Activated CD4-positive, alpha-beta T cell treated with anti-CD3 and anti-CD28 coated beads, Interleukin-10, Interleukin-2, amounts not matched to agents 100 ng/mL and 50 ng/mL, durations not matched to agents 16 hours and 8 hours (primary cell): ENCODE measurements at places on chromosomes 12 and 14.

DNA sequence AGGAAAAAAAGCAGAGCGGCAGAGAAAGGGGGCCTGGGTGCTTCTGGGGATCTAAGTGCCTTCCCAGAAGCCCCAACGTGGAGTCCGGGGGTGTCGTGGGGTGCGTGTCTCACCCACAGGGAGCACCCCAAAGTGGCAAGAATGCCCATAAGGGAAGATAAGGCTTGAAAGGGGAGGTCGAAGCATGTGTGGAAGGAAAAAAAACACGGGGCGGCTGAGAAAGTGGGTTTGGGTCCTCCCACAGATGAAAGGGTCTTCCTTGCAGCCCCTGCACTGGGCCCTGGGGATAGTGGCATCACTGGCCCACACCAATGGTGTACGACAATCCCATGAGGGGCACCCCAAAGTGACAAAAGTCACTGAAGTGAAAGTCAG, 275.5 kb downstream of the ALG10 start:
- DNase-seq, result no peak

DNA sequence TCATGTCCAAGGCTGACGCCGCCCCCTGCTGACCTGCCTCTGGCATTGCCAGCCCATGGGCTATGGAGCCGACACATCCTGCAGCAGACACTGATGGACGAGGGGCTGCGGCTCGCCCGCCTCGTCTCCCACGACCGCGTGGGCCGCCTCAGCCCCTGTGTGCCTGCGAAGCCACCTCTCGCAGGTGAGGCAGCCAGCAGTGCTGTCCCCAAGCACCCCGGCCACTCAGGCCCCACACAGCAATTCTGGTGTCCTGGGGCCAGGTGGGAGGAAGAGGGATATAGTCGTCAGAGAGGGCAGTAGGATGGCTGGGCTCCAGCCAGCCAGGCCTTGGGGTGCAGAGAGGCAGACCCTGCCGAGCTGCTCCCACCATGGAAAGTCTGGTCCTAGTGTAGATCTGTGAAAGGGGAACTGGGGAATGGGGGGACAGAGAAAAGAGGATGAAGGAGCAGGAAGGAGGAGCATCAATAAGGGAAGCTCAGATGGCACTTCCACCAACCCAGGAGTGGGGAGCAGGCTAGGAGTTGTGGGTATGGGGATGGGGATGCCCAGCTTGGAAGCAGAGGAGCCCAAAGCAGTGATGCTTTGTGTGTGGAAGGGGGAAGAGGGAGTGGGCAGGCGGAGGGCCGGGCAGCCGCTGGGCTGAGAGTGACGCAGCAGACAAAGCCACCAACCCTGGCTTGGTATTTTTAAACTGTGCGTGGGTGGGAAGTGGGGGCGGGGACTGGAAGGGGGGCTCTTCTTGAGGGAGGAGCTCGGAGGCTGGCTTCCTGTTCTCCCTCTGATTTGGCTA, 4.7 kb downstream of the NAB2 start:
- peak; percentile 72 for DNase-seq

GRCh38 chr14:100965296-100965695, 61.8 kb upstream of the RTL1 start:
- DNase-seq, result no peak

- DNase-seq, result no peak
Observed at GRCh38 chr14:71452987-71453386, 479.2 kb upstream of the RGS6 start.

GRCh38 chr14:24381363-24382063, 13.5 kb downstream of the NFATC4 start:
- no peak for DNase-seq

DNA sequence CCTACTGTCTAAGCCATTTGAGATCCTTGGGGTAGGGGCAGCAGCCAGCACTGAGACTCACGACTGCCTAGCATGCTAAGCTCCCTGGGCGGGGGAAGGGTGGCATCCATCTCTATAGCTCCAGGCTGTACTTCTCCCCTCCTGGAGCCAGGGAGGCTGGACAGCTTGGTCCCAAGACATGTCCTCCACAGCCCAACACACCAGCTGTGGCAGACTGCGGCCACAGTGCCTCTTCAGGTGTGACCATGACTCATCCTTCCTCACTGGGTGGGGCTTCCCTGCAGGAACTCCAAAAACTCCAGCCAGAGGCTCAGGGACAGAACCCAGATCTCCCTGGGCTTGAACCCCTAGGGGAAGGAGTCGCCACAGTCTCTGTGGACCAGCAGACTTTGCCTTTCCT, 193.9 kb downstream of the GPHN start:
- DNase-seq, result no peak

DNA sequence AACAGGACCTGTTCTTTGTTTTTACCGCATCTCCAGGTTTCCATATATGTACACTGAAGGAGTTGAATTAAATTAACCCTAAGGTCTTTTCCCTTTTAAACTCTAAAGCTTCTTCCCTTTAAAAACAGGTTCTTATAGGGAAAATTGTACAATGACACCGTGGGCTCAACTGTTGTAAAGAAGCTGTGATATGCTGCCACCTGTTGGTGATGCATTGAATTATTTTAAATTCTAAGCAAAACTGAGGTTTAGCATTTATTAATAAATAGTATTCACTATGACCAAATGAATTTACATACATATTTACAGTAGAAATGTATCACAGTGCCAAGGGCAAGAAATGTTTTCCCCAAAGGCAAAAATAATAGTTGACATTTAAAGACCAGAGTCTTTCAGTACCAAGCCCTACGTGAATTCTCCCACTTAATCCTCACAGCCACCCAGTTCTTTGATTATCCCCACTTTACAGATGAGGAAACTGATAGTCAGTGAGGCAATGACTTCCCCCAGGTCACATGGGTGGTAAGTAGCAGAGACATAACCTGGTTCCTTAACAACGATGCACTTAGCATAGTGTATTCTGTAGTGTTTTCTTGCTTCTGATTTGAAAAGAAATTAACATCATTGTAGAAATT, 35.7 kb upstream of the TMEM263 start:
- peak; percentile 40 for DNase-seq

DNA sequence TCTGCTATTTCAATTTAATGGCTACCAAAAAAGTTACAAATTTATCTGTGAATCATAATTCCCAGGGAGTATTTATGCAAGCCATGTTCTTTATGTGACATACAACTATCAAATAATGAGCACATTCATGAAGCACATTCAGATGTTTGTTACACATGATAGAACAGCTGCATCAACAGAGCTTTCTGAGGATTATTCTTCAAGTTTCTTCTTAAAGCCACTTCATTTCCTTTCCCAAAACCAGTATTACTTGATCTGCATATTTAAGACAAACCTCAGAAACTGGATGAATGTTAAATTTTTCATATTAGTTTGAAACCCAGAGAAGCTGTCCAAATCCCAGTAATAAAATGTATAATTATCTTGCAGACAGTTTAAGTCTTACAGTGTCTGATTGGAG, 73.6 kb upstream of the SOX5 start:
- DNase-seq, result no peak

DNA sequence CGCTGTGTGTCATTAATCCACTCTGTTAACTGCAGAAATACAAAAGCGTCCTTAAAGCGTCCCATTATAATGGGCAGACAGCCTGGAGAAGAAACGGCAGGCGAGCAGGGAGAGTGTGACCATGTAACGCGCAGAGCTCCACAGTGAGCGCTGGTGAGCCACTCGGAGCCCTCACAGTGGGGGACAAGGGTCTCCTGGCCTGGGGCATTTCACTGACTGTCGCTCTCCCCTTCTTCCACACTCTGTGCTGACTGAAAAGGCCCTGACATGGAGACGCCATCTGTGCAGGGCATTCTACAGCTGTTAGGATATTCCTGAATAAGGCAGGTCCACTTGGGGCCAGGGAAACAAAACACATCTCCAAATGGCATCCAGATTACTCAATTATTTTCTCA, 24.2 kb downstream of the CCDC92 start:
- DNase-seq, result no peak

DNA sequence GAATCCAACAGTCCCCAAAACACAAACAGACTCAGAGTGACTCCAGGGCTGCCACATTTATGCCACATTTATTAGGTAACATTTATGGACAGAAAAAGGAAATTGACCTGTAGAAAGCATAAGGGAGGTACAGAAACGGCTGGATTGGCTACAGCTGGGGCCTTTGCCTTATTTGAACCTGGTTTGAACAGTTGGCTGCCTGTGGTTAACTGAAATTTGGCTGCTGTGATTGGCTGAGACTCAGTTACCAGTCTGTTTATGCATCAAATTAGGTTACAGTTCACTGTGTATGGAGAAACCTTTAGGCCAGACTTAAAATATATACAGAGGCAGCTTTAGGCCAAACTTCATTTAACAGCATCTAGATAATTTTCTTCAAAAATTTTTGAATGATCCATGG, 27.8 kb upstream of the PCNX1 start:
- DNase-seq, result no peak

DNA sequence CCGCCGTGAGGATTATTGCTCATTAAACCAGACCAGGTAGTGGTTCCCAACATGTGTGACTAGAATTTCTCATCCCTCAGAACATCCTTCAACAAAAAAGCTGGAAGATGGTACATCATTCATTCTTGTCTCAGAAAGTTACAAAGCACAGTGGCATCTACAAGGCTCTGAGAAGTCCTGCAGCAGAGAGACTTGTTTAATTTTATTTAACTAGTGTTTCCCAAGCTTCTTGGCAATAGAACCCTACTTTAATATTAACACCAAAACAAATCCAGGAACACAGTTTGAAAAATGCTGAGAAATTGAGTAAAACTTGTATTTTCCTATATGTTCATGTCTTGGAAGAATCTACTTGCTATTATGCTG, 54.8 kb downstream of the PLXNC1 start:
- no peak for DNase-seq

DNA sequence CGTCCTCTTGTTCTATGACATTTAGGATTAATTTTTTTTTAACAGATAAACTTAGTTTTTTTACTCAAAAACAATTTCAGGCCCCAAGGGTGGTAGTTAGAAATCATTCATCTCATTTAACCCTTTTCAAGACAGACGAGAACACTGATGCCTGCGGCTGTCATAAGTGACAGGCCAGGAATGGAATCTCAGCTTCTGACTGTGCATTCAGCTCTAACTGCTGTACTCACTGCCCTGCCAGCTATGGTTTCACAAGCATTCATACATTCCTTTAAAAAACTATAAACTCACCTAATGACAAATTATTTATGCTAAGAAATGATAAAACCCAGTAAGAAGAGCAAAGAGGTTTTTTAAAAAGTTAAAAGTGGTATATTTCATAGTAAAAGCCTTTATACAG, 8.8 kb downstream of the DENND5B start:
- no peak for DNase-seq

- no peak for DNase-seq
Observed at GRCh38 chr12:87047691-87048090, 791.5 kb upstream of the MGAT4C start.

DNA sequence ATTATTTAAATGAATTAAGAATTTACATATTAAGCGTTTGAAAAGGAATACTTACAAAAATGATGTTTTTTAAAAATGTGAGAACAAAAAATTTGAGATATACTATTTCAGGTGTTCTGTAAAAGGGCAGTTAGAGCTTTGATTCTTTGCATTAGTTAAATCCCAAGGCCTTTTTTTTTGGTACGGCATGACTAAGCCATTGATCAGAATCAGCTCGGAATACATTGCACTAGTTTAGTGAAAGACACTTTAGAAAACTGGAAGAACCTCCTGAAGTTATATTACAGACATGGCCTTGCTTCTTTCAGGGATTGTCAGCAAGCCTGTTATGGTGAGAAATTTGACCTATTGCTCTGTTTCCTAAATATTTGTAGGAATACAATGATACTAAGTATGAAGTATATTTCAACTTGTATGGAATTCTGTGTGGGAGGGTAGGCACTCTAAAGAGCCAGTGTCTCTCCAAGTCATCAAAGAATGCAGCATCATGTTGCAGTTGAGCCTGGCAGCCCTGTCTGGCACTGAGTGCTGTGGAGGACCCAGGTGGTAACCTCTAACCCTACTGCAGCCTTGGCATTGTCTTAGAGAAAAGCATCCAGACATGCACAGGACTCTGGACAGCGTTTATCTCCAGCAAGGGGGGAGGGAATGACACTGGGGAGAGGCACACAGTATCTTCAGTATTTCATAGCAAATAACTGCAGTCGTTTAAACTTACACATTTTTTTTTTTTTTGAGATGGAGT, 1.5 kb downstream of the KLC1 start:
- DNase-seq, result no peak

DNA sequence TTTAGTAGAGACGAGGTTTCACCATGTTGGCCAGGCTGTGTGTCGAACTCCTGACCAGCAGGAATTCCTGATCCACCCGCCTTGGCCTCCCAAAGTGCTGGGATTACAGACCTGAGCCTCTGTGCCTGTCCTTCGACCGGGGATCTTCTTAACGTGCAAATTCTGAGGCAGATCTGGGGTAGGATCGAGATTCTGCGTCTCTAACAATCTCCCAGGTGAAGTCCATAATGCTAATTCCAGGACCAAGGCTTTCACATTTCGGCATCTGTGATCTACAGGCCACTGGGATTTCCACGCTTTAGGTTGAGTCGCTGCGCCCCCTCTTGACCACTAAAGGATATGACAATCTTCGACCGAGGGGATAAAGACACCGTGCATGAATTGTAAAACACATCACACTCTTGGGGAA, 24.8 kb downstream of the FOS start:
- peak; percentile 71 for DNase-seq

DNA sequence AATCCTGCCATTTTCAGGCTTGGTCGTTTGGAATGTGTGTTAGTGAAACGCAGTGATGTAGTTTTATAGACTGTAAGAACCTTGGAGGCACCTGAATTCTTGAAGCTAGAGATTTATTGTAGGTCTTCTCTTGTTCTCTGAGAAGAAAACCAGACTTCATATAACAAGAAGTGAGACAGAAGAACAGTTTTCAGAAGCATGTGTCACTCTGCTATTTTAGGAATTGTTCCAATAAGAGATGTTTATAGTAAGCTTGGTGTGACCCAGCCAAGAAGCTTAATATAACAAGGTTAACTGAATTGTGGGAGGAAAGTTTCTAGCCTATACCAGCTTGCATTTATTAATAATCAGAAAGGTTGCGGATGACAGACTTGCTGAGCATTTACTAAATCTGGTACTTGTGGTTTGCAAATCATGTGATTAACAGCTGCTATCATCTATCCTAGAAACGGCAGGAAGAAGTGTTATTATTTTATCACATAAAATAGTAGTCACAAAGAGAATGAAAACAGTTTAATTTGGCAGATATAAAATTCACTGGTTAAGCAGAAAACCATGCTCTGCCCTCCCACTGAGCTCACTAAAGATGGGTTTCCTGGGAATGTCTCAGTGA, 49.2 kb upstream of the BCAT1 start:
- peak; percentile 51 for DNase-seq

GRCh38 chr14:62897771-62898170, 147.5 kb downstream of the KCNH5 start:
- DNase-seq, result no peak

GRCh38 chr12:104495786-104496185, 39.0 kb downstream of the CHST11 start:
- no peak for DNase-seq

GRCh38 chr12:70096759-70097410, 146.3 kb upstream of the CNOT2 start:
- DNase-seq, result no peak

DNA sequence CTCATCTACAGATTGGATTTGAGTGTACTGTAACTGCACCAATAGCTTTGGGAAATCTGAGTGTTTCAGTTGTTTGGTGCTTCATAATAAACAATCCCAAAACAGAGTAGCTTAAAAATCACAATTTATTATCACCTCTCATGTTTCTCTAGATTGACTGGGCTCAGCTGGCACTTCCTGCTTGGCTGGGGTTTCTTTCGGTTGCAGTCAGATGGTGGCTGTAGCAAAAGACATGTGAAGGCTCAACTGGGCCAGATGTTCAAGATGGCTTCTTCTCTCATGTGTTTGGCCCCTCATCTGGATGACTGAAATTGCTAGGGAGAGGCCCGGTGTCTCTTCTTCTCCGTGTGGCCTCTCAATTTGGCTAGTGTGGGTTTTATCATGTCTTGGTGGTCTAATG, 12.1 kb upstream of the BMP4 start:
- DNase-seq, result no peak
